ENCODE measurements at places on chromosomes 4 and X.

DNA sequence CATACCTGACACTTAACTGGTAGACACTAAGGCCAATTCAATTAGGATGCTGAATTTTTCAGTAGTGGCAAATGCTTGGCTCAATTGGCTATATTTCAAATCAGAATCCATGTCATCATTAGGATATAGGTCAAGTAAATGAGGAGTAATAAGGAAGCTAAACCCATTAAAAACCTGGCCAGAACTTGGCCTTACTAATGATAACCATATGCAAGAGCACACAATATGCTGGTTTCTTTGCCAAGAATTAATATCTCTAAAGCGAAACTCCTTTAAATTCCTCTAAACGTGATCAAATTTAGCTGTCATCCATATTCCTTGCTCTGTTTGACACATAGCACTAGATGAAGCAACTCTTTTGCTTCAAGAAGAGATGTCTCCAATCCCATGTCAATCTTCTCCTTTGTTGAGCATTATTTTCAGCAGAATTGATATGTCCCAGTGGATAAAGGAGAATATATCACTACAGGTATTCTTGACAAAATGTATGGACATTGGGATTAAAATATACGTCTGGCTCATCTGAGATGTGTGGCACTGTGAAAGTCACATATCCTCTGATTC is 206.1 kb upstream of the ANKRD50 start:
- no peak for DNase-seq

DNA sequence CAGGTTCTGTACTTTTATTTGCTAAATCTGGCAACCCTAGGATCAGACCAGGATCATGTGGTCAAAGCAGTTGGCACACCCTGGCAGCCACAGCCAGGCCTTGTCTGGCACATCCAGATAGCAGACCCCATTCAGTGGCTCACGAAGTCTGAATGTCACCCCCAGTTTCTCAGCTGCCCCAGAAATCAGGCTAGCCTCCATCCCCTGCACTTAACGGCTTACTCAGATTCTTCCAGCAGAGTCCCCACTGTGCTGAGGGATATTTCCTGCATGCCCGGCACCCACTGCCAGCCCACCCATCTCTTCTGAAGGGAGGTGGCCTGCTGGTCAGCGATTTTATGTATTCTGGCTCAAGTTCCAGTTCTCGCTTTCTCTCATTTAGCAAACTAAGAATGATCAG is 4.7 kb upstream of the AWAT2 start:
- DNase-seq: no peak

DNA sequence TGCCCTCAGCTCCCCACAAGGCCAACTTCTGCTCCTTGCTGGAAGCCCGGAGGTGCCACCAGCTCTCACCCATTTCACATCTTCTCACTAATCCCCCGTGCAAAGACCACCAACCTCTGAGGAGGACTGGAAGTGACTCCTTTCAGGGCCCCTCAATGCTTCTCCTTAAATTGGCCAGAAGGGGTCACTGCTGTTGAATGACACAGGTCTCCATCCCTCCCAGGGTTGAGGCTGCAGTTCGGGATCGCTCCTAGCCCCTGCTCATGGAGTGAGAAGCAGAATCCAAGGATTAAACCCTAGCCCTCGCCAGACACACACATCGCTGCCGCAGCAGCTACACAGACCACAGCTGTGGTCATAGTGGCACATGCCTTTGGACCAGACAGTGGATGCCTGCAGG is 279.5 kb upstream of the TAPT1 start:
- DNase-seq: no peak

- no peak for DNase-seq
These were observed 105.6 kb downstream of the CBLL2 start for GRCh38 chrX:22378296-22378695.

- no peak for DNase-seq
These were observed 10.9 kb downstream of the DLG3 start for GRCh38 chrX:70455366-70456202.

GRCh38 chr4:155241664-155242063 is 33.2 kb downstream of the NPY2R start:
- no peak for DNase-seq

- DNase-seq: no peak
These were observed 9.7 kb downstream of the TECRL start for GRCh38 chr4:64399313-64400109.
